ENCODE measurements at places on chromosomes 2 and 18.

GRCh38 chr2:211367711-211368110 lies 811.3 kb downstream of the CPS1 start:
- no peak for DNase-seq

DNA sequence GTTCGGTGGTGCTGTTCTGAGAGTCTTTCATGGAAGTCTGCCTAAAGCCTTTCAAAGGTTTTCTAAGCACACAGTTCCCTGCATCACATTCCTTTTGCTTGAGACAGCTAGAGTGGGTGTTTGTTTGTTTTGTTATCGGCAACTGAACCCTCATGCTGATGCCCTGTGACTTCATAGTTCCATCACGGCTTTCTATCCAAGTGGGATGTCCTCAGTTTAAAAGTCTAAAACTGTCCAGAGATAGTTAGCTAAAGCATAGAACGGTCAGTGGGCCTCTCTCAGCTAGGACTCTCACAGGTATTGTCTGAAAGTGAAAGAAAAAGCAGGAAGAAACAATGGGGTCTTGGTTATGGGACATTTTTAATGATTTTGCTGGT lies 337.3 kb downstream of the OSR1 start:
- no peak for DNase-seq

DNA sequence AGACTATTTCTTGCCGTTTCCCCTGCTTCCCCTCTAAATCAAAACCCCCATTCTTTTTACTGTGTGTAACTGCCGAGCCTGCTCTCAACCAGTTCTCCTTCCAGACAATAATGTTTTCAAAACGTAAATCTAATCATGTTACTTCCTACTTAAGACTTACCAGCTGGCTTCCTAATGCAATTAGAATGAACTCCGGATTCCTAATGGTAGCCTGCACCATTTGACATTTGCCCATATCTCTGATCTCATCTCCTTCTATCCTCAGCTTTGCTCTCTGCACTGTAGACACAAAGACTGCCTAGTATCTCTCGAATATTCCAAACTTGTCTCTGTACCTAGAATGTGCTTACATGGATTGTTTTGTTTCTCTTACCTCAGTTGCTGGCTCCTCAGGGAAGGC lies 12.9 kb downstream of the TTL start:
- DNase-seq, result no peak

- DNase-seq, result no peak
Measured at GRCh38 chr2:556485-556884, 120.7 kb downstream of the TMEM18 start.

- DNase-seq, result no peak
Measured at GRCh38 chr18:8839281-8839680, 133.9 kb downstream of the MTCL1 start.

GRCh38 chr2:238582159-238582558 lies 155.4 kb downstream of the ASB1 start:
- DNase-seq, result no peak

DNA sequence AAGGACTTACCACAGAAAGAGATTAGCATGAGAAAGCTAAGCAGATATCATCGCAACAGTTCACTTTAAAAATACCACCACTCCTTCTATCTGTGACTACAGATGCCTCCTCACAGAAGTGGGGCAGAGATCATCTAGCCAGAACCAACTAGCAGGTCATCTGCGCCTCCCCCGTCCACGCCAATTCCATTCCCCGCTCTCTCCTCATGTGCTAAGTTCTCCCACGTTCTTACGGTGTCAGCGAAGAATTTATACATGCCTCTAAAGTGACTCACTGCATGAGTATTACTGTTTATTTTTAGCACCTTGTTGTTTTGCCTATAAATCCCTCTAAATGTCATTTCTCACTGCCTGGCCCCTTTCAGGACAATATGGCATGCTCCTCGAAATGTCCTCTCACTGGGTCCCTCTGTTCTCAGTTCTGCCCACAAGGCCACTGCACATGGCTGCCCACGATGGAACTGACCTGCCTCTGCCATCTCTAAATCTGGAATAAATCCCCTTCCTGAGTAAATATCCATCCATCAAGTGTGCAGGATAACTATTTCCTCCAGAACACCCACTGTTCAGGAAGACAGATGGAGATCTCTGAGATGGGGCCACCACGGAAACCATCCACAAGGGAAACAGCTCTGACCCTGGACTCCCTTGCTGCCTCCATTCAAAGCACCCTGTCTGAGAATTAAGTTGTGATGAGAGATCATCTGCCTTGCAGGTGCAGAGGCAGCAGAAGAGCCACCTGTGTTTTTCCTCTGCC lies 137.7 kb downstream of the IRS1 start:
- DNase-seq, result no peak

DNA sequence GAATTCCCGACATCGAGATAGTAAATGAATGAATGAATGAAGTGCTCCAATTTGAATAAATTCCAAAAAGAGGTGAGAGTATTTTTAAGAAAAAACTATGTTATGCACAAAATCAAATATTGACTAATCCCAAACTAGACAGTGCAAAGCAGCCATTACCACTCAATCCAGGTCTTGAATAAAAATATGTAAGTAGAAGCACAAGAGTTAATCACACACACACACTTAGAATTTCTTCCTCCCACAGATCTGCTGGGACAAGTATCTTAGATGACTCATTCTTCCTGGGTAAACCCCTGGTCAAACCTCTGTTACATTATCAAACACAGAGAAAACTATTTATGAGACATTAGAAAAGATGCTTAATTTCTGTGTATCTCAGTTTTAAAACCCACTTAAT lies 102.0 kb downstream of the PLA2R1 start:
- DNase-seq, result no peak

DNA sequence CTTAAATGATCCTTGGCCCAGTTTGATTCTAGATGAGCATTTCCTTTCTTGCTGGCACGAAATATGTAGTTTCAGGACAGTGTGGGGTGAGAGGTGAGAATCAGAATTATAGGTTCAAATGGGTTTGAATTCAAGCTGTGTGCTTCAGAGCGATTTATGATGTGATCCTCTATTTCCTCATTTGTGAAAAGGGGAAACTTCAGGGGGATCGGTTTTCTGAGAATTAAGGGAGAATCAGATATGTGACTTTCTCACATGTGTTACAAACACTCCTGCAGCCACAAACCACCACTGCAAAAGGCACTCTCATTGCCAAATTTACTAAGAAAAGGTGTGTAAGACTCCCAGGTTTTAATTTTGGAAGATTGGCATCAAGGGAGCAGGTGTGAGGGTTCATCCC lies 24.4 kb downstream of the HK2 start:
- DNase-seq, result no peak

GRCh38 chr2:138979131-138979785 lies 199.1 kb upstream of the NXPH2 start:
- no peak for DNase-seq

DNA sequence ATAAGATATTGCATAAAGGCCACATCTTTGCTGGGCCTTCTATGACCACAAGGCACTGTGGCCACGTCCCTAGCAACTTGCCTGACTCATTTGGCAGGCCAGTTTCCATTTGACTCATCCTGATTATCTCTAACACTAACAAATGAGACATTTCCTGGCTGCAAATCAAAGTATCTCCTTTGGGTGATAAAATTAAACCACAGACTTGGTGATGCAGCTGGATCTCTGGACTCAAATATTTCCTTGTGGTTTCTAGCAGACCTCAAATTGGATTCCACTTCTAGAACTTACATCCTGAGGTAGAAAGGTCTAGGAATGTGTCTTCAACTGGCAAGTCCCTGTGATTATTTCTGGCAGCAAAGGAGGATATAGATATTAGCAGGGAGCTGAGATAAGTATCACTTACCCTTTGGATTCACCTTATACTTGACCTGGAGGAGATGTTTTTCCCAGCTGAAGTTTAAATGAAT lies 167.9 kb upstream of the NXPH2 start:
- no peak for DNase-seq

- no peak for DNase-seq
Measured at GRCh38 chr2:155633887-155634570, 698.5 kb downstream of the NR4A2 start.

DNA sequence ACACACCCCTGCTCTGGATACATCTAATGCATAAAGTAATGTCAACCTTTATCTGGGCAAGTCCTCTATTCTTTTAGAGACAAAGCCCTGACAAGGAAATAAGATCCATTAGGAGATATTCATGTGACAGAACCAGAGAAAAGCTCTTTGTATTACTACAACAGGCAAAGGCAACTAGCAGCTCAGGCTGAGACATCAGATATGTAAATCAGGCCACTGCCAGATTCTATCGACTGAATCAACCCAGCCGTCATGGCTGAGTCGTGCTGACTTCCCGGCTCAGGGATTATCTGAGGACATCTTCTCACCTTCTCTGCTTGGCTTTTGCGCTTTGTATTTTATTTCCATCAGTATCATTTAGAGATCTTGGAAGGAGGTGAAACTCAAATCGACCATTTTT lies 294.5 kb downstream of the PLCL1 start:
- no peak for DNase-seq

DNA sequence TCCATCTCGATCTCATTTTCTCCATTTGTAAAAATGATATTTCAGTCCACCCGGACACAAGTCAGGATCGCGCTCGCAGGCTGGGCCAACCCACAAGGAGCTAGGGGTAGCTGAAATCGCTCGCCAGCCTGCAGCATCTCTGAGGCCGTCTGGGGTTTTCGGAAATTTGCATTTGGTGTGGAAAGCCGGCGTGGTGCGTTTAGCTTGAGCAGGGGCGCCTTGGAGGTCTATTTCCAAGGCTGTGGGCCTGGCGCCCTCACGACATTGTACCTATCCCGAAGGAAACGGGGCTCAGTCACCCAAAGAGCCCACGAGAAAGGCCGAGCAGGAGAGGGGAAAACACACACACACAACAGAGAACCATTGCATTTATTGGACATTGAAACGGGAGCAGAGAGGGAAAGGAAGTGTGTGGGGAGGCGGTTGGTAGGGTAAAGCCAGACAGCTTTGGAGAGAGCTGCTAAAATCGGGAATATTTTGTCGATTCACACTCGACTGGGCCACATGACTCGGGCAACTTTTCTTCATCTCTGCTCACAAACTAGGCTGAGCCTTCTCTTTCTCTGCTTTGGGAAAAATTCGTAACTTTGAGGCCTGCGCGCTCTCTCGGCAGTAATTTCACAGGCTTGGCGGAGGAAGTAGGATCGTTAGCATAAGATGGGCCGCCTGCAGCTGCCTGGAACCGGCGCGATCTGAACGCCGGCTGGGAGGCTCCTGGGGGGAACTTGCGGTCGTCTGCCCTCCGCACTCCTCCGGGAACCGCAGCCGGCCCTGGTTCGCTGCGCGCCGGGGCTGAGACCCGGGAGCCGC lies 1.1 kb upstream of the HOXD8 start:
- DNase-seq, result peak; percentile 33

DNA sequence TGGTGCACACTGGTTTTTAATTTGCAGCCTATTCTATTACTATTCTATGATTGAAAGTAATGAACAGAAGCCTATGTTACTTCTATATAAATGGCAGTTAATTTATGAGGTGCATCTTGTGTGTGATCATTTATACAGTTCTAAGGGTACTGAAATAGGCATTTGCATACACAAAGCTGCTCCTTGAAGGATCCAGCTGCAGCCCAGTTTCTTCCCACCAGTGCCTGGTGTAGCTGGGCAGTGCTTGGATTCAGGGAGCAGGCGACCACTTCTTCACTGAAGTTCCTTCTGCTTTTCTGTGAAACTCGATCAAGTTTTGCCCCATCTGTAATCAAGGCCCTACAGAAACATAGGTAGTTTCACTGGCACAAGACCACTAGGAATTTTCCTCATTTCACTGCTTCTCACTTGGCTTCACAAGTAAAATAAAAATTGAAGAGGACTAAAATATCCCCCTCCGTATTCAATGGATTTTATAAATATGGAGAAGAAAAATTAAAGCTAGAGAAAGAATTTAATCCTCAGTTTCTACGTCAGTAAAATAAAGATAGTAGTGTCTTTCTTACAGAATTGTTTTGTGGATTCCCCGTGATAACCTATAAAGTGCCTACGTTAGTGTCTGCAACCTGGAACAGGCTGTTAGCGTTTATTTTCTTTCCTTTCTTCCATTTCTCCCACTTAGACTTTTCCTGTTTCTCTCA lies 1.7 kb upstream of the LPIN2 start:
- no peak for DNase-seq

DNA sequence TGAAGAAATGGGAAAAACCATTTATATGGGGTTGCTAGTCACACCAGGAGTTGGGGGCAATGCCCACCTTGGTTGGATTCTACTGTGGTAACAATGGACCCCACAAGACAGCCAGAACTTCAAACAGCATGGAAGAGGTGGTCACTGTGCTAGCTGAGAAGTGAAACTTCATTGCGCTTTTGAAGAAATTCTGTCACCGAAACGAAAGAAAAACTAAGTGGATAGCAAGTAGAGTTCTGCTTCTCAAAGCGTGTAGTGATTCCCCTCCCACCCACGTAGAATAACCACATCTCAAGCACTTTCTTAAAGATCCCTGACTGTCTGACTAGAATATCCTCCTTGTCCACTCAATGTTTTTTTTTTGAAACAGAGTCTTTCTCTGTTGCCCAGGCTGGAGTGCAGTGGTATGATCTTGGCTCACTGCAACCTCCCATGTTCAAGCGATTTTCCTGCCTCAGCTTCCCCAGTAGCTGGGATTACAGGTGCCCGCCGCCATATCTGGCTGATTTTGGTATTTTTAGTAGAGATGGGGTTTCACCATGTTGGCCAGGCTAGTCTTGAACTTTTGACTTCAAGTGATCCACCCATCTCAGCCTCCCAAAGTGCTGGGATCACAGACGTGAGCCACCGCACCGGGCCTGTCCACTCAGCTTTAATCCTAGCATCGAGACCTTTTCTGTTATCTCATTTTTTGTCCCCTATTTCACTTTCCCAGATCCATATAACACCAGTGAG lies 30.1 kb upstream of the CCL20 start:
- no peak for DNase-seq

GRCh38 chr2:134120733-134121630 lies 132.9 kb upstream of the MGAT5 start:
- peak; percentile 78 for DNase-seq

DNA sequence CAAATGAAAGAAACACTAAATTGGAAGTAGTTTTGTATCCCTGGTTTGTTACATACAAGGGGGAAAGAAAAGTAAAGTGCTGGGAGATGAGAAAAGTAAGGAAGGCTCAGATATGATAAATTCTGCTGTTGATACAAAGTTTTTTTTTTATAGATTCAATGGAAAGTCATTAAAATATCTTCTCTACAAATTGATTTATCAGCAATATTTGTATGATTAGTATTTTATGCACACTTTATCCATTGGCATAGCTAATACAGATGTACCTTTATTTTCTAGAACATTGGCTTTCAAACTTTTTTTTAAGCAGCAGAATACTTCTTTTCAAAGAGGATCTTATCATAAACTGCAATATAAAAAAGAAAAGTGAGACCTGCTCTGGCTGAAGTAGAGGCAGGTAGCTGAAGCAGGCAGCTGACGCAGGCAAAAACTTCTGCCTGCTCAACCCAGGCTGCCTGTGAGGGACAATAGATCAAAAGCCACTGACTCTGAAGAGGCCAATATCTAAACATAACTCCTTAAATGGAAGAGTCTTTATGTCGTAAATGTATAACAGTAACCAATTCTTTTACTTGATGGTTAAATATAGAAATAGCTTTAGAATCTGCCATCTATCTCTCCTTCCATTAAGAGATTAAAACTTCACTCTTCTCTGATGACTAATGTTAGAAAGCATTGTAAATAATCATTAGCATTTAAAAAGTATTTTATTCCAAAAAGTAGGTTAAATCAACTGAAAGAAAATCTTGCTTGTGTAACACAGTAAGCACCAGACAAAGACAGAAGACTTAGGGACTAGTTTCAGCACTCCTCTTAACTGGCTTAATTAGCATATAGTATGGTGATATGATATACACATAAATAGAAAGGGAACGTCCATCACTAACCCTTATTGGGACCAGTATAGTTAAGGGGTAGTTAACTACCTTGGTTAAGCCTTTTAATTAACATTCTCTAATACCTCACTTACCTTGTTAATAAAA lies 174.2 kb downstream of the SLC39A10 start:
- no peak for DNase-seq
